ENCODE measurements at places on chromosomes 5 and 9. TPM values are rescaled to one million over a fixed set of nuclear protein-coding genes. Genes with fewer than 3 reads are reported as not detected.

The STPG3 gene
- not detected for total RNA-seq

The KCNN2 gene
- 0.20 TPM for total RNA-seq

The GADD45G gene
- total RNA-seq, result 26.4 TPM

The ANKRD18B gene
- not detected for total RNA-seq

The CD74 gene
- total RNA-seq, result 642 TPM

The TMEM174 gene
- not detected for total RNA-seq
